ENCODE measurements at places on chromosomes 3 and 15.
A peak's percentile ranks its signal among the peaks of the same experiment; 100 is the strongest.

DNA sequence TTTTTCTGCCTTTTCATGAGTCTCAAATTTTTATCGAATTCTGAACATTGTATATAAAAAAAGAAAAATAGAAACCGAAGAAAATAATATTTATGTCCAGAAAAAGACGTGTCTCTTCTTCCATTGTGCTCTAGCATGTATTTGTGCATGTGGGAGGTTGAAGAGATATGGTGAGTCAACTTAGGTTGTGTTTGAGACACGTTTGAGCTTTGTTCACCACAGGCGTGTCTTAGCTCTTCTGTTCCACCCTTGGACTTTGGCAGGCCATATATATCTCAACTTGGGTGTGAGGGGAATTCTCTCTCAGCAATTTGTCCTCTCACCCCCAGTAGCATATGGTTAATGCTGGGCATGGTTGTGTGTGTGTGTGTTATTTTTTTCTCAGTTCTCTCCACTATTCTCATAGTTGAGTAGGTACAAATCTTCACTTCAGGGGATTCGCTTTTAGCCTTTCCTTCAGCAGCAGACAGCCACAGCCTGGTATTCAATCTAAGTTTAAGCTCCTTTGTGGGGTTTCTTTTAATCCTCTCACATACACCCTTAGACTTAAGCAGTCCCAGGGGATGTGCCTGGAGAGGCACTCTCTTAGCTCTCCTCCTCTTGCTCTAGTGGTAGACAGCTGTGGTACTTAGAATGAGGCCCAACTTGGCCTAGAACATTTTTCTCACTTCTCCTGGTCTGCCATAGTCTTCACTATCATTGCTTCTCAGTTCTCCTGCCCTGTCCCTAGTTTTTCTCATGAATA lies 286.5 kb upstream of the RBMS3 start:
- no peak for DNase-seq

GRCh38 chr3:119073258-119074001 lies 38.8 kb upstream of the IGSF11 start:
- no peak for DNase-seq

DNA sequence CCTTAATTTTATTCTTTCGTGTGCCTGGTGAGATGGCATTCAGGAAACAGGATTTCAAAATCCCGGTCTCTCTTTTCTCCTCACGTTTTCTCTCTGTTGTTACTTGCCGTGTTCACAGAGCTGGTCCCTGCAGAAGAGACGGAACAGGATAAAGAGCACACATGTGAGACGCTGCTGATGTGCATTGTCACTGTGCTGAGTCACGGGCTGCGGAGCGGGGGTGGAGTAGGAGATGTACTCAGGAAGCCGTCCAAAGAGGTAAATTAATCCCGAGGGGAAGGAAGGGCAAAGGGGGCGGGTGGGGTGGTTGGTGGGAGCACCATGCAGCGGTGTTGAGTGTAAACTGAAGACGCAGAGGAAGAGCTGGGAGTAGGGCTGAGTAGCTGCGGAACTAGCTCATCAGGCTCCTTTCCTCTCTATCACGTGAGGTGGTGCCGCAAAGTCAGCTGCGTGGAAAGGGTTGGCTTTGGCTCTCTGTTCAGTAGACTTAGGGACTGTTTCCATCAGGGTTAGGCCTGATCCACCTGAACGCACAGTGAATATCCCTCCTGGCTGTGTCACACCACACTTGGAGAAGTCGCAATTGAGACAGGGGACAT lies 164.8 kb upstream of the BHLHE40 start:
- no peak for DNase-seq

- no peak for DNase-seq
Measured at GRCh38 chr3:17179381-17180205, 294.8 kb downstream of the PLCL2 start.

DNA sequence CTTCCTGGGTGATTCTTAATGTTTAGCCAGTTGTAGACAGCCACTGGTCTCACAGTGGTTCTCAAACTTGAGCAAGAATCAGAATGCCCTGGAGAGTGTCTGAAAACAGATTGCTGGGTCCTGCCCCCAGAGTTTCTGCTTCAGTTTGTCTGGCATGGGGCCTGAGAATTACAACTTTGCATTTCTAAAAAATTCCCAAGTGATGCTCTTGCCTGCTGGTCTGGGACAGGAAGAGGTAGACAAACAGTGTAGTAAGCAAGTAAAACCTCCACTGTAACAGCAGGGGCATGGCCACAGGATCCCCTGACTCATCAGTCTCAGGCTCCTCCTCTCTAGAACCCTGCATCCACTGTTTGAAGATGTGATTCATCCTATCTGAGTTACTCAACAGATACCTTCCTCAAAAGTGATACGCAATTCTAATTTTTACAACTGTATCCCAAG lies 36.5 kb downstream of the DZIP1L start:
- DNase-seq: no peak

DNA sequence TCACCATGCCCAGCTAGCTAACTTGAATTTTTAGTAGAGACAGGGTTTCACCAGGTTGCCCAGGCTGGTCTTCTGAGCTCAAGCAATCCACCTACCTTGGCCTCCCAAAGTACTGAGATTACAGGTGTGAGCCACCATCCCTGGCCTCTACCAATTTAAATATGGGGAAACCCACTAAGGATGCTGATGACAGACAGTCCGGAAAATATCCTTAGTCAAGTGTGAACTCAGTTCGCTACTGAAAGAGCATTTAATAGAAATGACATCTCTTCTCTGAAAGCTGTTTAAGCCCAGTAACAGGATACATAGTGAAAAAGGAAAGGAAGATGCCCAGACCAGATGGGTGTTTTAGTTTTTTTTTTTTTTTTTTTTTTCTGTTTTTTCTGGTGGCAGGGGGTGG lies 7.7 kb upstream of the GRAMD2A start:
- DNase-seq: no peak

DNA sequence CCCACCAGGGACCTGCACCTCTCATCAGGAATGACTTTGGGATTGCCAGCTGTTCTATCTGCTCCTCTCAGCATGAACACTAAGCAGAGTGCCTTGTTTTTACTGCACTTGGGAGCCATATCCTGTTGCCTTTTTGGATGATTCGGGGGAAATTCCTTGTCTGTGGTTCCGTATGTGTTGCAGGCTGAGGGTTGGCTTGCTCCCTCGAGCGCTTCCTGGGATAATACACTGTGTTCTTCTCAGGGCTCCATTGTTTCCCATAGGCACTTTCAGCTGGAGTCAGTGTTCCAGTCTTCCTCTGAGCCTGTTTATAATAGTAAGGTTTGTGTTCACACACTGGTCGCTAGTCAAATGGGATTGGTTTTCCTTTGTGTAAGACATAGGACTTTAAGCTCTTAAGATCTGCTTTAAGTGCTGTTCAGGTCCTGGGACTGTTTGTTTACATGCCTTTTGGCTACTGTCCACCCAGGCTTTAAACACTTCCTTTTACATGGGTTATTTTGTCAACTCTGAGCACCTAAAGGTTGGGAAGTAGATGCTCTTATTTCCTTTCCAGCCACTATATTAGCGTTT lies 23.4 kb downstream of the BOC start:
- DNase-seq: no peak

GRCh38 chr3:17986348-17986816 lies 244.0 kb upstream of the TBC1D5 start:
- DNase-seq: no peak

- DNase-seq: no peak
Measured at GRCh38 chr15:89784686-89784960, 8.5 kb downstream of the MESP2 start.

DNA sequence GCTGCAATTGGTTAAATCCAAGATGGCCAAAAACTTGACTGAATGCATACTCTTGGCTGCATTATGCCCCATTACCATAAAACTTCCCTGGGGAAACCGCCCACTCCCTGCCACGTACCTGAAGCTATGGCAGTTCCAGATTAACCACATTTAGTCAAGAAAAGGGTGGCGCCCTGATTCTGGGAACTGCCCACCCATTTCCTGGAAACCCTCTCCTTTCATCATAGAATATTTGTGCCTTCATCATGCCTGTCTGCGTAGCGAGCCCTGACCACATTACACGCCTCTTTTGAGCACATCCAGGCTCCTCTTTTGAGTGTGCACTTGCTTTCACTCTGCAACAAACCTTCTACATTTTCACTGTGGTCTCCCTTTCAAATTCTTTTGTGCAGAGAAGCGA lies 5.2 kb downstream of the LINS1 start:
- DNase-seq: peak; percentile 92

- no peak for DNase-seq
Measured at GRCh38 chr3:42876940-42877720, 1.5 kb upstream of the CYP8B1 start.

- no peak for DNase-seq
Measured at GRCh38 chr3:185678027-185678426, 91.9 kb downstream of the SENP2 start.
